ENCODE measurements at places on chromosomes 5 and 9. TPM values are rescaled to one million over a fixed set of nuclear protein-coding genes. Genes with fewer than 3 reads are reported as not detected.

CAMK2A gene
- 17.1 TPM for total RNA-seq

PRDM9 gene
- not detected for total RNA-seq

SPACA9 gene
- 3.5 TPM for total RNA-seq

GADD45G gene
- total RNA-seq, result 48.9 TPM

Measured in Right ventricle myocardium superior (tissue), 1 donor.